ENCODE measurements at places on chromosomes 2 and 18.

GRCh38 chr2:83584672-83585071 lies 874.4 kb downstream of the SUCLG1 start:
- no peak for DNase-seq

- DNase-seq, result no peak
Measured at GRCh38 chr2:161651547-161651946, 27.3 kb downstream of the SLC4A10 start.

DNA sequence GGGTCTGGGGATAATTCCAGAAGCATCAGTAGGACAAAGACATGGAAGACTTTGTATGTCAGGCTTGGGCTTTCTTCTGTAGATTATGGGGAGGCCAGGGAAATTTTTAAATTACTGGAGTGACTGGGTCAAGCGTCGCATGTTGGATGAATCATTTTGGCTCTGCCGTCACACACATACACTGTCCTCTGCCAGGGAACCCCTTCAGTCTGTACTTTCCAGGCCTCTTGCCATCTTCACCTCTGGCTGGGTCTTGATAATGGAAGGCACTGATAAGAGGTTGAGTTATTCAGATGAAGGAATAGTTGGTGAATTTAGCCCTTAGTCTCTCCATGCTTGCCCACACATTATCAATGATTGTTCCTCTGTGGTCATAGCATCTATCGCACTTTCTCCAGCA lies 895.1 kb upstream of the CELF4 start:
- no peak for DNase-seq

DNA sequence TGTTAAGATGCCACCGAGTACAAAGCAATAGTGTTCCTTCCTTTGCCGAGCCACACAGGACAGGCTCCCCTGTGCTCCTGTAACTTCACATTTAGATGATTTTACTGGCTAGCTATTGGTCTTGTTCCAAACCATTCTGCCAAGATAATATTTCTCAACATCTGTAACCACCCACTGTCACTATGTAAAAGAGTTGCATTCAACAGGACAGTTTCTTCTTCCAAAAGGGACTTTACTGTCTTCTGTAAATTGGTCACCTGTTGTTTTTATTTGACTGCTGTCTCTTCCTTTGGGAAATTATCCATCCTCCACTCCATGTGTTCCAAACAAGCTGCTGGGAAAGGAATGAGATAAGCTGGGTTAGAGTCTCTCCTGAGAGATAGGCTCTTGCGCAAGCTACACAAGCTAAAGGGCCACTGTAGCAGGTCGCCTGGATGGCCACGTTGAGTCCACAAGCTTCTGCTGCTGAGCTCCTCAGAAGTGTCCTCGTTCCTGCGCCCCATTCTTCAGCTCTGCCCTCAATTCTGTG lies 14.4 kb upstream of the BZW1 start:
- DNase-seq, result no peak

GRCh38 chr2:66171530-66171929 lies 263.4 kb upstream of the MEIS1 start:
- no peak for DNase-seq

GRCh38 chr2:168926621-168927386 lies 25.7 kb downstream of the G6PC2 start:
- DNase-seq, result no peak

GRCh38 chr2:107592280-107592624 lies 234.4 kb upstream of the RGPD4 start:
- DNase-seq, result no peak

GRCh38 chr2:42829671-42830440 lies 37.5 kb upstream of the HAAO start:
- DNase-seq, result no peak

- DNase-seq, result peak; percentile 31
Measured at GRCh38 chr18:5630057-5630899, 86.5 kb upstream of the EPB41L3 start.

GRCh38 chr2:209368914-209369313 lies 54.9 kb upstream of the MAP2 start:
- no peak for DNase-seq

DNA sequence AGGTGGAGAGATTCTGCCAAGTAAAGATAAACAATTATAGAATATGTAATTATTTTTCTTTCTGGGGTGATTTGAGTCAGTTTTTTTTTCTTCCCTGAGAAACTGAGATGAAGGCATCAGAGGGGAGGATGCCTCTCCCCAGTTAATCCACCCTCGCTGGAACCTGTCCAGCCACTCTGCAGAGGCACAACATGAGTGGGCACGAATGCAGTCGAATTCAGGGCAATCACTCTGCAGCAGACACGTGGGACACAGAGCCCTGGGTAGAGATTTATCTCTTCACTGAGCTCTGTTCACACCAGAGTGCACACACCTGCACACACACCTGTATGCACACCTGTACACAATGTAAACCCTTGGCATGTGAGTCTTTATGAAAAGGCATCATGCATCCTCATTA lies 154.2 kb downstream of the DCDC2C start:
- DNase-seq, result no peak

GRCh38 chr2:45844796-45845457 lies 193.5 kb downstream of the PRKCE start:
- DNase-seq, result no peak

DNA sequence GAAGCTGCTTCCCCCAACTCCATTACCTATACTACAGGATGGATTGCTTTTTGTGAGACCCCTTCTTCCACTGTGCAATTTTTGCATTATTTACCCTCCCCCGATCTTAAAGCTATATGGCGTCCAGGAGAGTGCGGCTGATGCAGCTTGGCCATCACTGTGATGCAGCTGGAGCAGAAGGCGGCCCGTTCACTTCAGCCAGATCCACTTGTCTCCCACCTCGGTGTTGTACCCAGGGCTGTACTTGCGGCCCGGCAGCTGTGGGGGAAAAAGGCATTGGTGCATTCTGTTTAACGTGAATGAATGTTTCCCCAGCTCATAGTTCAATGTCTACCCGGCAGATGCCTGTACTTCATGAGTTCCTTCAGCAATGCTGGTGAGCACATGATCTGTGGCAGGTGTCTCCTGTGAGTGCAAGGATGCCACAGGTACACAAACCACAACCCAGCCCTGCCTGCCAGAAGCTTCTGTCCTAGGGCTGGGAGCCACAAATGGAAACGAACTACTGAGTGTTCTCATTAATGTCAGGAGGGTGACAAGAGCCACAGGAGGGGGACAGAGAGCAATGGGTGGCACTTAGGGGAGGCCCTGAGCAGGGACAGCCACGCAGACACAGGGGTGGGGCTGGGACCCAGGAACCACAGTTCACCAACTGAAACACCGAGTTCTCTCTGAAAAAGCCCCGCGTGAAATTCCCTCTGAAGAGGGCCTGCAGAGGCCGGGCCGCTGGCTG lies 64.0 kb downstream of the NDUFA10 start:
- no peak for DNase-seq

DNA sequence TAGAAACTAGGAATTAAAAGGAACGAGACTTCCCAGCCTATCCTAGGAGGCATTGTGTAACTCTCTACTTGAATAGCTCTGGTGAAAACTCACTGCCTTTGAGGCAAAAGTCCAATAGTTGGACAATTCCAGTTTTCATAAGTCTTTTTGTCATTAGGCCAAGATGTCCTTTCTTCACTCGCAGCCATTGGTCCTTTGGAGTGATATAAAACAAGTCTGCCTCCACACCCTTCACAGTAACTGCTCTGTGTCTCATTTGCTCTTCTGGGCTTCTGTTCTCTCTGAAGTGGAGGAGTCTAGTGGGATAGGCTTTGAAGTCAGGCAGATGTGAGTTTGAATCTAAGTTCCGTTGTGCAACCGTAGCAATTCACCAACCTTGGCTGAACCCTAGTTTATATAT lies 28.2 kb downstream of the ANTXR1 start:
- DNase-seq, result no peak

GRCh38 chr2:180583441-180584140 lies 396.8 kb upstream of the UBE2E3 start:
- no peak for DNase-seq

GRCh38 chr2:218984239-218985020 lies 554 bp downstream of the FEV start:
- DNase-seq, result no peak

DNA sequence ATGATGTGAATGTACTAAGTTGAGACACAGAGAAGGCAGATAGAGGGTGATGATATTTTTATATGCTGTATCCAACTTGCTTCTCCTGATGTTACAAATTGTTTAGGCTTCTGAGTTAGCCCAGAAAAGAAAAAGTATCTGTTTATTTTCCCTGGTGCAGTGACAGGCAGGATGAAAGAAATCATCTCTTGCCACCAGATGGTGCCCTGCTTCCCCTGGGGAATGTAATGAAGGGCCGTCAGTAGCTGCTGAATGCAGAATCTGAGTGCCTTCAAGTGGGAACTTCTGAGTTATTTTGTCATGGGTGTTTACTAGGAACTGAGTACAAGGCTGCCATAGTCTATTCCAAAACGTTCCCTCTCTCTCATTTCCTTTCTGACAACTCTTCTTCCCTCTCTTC lies 525.6 kb downstream of the MBD2 start:
- DNase-seq, result no peak

DNA sequence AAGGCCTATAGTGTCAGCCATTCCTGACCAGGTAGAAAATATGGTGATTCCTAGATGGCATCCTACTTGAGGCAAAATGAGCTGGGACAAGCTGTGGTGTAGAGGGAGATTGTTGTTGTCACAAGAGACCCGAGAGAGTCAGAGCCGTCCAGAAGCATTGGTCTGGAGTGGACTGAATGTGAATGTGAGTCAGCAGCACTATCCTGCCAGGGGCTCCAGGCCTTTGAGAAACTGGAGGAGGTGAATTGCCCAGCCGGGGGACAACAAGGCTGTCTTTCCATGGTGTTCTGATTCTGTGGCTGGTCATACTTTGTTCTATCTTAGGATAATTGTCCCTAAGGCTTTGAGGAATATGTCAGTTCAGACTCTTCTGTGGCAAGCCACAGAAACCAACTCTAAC lies 29.4 kb upstream of the EIF2AK3 start:
- DNase-seq, result no peak

GRCh38 chr2:29129586-29130281 lies 14.5 kb downstream of the CLIP4 start:
- DNase-seq, result no peak

DNA sequence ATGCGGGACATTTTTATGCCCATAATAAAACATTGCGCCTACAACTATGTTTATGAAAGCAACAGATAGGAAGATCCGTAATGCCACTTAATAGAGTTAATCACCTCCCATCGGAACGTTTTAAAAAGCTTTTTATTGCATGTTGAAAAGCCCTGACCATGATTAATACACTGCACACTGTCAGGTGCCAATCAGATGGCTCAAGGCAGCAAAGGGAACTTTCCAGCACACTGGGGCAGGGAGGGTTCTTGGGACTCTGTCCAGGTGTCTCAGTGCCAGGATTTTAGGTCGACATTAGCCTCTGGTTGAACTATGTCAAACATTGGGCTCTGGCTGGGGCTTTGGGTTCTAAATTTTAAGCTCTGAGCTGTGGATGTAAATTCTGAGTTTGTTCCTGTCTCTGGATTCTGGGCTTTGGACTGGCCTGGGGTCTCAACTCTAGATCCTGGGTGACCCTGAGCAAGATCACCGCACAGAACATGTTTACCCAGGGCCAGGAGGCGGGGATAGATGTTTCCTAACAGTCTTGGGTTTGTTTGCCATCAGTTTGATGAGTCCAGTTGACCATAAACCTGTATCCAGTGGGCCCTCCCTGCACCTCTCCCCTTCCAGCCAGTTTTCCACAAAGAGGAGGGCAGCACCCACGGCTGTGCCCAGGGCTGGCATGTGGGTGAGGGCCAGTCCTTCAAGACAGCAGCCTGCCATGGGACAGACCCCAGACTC lies 262.7 kb downstream of the ATAD2B start:
- DNase-seq, result no peak

DNA sequence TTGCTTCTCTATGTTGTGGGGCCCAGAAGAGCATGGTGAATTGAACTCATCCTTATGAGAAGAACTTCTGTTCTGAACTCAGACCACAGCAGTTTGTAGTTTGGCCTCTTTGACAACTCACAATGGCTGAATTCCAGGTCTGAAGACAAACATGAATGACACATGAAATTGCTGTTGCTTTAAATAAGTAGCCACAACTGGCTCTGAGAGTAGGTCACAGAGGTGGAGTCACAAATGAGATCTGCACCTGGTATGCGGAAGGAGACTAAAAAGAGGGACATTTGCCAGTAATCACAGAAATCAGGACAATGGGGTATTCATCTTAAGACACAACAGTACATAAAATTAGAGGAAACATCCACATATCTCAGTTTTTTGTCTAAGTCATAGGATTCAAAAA lies 290.3 kb upstream of the MMADHC start:
- no peak for DNase-seq

GRCh38 chr18:74896390-74896991 lies 298.8 kb downstream of the ZNF407 start:
- no peak for DNase-seq

GRCh38 chr18:71503222-71503621 lies 1040.9 kb downstream of the CBLN2 start:
- DNase-seq, result no peak

DNA sequence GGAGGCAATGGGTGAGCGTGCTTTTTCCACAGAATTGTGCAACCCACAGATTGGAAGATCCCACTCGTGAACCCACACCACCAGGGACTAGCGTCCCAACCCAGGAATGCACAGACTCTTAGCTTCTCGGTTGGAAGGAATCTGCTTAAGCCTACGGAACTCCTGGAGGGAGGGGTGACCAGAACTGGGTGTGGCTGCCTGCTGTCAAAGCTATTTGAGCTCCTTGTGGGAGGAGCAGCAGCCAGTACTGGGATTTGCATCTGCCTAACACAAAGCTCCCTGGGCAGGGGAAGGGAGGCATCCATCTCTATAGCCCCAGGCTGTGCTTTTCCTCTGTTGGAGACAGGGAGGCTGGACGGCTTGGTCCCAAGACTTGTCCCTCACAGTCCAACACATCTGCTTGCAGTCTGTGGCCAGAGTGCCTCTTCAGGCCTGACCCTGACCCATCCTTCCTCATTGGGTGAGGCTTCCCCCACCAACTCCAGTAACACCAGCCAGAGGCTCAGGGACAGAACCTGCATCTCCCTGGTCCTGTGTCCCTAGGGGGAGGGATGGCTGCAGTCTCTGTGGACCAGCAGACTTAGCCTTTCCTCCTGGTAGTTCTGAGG lies 27.9 kb downstream of the HNMT start:
- no peak for DNase-seq

DNA sequence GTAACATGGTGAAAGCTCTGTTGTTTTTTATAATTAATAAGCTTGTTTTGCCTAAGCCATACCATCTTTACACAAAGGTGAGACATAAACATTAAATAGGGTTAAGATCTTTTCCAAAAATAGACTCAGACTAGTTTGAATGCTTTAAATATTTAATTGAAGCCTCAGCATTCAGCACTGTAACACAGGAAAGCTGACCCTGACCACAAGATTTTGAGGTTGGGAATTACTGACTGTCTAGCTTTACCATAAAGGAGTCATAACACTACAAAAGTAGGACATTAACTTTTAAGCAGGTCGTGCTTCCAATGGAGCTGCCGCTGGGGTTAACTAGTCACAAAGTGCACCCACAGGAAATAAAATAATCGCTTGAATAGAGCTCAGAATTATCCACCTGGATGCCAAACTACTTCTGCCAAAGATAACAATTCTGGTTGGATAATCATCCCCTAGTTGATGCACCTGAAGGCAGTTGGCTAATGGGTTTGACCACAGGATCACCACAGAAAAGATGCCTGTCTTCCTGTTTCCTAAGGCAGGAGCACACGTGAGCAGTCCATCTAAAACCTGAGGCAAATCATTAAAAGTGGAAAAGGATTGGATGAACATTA lies 106.2 kb downstream of the COBLL1 start:
- DNase-seq, result no peak
